ENCODE measurements at places on chromosomes 5 and 9.
A peak's percentile ranks its signal among the peaks of the same experiment; 100 is the strongest.

DNA sequence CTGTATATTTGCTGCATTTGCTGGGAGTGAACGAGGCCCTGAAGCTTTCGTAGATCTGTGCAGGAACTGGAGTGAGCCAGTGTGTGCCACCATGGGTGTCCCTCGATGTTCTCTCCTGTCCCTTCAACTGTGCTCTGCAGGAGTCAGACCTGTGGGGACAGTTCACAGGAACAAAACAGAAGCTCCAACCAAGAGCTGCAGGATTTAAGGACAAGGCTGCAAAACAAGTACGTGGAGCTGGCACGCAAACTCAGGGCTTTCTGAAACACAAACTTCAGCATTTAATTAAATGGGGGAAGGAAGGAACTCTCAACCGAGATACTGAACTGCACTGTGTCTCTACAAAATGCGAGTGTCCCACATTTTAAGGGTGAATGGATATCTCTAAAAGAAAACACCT, 24.2 kb downstream of the BASP1 start:
- no peak for DNase-seq

DNA sequence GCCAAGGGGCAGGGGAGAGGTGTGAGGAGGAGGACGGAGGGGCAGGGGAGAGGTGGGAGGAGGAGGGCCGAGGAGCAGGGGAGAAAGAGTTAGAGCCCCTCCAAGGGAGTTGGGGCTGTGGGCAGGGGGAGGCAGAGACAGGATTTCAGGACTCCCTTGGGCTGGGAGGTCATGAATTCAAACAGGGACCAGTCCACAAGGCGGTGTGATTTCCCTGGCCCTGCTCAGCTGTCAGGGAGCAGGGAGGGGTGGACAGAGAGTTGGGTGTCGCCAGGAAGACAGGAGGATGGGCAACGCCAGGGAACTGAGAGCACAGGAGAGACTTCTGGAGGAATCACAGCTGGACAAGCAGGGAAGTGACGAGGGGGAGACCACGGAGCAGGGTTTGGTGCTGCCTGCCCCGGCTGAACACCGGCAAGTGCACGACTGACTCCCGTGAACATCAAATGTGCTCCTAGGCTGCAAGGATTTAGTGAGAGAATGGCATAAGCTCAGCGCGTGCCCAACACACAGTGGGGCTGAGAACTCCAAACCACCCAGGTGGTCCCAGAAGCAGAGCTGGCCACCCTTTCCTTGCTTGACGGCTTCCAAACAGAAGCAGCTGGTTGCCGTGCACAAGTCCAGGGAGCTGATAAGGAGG, 17.8 kb upstream of the OLFM1 start:
- DNase-seq = no peak

DNA sequence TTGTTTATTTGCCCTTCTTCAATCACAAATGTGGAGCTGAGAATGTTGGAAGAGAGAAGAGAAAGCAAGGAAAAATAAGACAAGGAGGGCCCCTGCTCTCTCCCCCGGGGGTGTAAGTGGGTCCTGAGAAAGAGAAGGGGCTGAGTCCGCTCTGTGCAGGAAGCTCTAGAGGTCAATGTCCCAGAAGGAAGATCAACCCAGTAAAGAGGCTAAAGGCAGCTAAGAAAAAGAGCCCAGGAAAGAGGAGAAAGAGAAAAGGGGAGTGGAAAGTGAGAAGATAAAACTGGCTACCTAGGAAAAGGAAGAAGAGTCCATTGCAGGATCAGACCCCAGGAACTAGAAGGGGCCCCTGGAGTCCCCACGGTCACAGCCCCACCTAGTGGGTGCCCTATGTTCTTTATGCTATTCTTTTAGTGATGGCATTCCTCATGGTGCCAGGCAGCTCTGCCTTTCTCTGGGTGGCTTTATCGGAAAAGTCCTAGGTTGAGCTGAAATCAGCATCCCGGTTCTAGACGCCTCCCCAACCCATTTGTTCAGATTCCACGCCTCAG, 583.4 kb downstream of the ACTL7B start:
- peak; percentile 61 for DNase-seq

DNA sequence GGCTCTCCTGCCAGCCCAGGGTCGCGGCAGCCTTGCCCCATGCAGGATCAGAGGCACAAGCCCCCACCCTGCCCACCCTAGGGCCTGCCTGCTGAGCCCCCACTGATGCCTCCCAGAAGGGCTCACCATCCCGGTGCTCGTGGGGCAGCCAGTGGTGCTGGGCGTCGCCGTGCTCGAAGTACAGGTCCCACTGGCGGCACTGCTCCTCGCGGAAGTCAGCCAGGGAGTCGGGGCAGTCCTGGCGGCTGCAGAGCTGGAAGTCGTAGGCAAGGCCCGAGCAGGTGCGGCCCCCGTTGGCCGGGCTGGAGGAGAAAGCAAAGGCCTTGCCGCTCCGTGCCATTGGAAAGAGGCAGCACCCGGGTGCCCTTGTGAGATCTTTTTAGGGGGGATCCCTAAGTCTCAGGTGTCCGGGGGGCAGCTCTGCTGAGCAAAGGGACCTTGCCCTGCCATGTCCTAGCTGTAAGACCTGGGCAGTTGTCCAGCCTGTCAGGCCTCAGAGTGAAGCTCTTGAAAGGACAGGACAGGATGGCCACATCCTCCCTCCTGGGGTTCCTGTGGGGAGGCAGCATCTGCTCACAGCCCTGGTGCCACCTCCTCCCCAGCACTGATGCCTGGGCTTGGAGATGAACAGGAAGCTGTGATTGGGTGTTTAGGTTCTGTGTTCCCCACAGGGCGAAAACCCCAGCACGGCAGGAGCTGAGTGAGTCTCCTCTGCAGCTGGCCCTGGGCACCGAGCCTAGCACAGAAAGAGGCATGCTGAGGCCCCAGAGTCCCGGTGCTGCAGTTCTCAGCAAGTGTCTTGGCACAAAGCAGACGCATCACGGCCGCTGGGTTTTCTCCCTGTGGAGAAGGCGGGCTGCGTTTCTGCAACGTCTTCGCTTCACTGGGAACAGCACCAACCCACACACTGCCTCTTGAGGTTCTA, 77.7 kb downstream of the ZNF354C start:
- DNase-seq = no peak

- DNase-seq = no peak
Observed at GRCh38 chr9:91196103-91196950, 165.4 kb downstream of the AUH start.

Measured in MM.1S (cell line).